NCI-H345 (cell line): ENCODE measurements at places on chromosomes 12 and 14.

GRCh38 chr12:130185455-130186391, 23.5 kb downstream of the FZD10 start:
- no peak for DNase-seq

DNA sequence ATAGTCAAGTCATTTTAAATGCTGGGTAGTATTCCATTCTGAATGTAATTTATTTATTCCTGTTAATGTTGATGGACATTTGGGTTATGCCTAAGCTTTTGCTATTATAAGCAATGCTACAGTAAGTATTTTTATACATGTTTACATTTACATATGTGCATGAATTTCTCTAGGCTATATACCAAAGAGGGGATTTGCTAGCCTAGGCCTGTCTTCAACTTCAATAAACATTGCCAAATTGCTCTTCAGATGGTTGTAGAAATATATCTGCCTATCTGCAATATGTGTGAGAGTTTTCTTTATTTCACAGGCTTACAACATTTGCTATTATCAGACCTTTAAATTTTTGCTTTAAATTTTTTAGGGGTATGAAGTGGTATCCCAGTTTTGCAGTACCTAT, 87.0 kb downstream of the MIPOL1 start:
- no peak for DNase-seq

DNA sequence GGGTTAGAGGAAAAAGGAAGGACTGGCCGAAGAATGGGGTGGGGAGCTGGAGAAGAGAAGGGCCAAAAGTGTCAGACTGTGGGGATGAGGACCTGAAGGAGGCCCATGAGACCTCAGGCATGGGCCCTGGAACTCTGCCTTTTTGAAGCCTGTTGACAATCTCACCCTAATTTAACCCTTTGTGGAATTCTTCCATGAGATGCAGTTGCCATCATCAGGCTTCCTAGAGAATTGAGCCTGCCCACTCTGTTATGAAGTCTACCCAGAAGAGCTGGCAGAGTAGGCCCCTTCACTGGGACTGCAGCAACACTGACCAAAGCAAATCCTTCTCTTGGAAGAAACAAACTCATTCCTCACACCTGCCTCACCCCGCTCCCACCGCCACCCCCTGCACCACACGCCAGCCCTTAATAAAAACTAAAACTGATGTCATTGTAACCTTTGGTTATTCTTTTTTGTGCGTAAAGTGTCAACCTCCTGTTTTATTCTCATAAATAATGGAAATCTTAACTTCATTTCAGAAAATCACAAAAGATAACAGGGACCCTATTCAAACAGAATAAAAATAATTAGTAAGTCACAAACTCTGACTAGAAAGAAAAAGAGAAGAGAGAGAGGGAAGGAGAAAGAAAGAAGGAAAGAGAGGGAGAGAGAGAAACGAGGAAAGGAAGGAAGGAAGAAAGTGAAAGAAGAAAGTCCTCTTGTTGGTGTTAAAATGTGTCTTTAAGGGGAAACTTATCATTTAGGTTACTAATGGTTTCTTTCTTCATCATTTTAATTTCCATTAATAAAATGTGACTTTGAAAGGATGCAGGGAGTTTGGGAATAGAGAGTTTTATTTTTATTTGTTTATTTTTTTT, 61.3 kb downstream of the CRADD start:
- no peak for DNase-seq

DNA sequence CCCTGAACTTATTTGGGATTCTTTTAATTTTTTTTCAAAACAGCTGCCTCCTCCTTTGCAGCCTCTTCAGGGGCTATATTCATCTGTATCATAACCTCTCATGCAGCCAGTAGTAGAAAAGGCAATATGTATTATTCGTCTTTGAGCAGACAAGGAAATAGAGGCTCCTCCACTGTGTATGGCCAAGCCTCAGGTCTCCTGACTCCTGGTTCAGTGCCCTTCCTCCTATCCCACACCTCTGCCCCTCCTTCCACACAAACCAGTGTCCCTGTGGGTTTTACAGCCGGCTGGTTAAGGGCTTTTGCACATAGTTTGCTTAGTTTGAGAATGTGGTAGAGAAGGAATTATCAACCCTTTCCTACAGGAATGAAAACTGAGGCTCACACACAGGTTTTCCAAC, 8.8 kb upstream of the ACVRL1 start:
- no peak for DNase-seq

DNA sequence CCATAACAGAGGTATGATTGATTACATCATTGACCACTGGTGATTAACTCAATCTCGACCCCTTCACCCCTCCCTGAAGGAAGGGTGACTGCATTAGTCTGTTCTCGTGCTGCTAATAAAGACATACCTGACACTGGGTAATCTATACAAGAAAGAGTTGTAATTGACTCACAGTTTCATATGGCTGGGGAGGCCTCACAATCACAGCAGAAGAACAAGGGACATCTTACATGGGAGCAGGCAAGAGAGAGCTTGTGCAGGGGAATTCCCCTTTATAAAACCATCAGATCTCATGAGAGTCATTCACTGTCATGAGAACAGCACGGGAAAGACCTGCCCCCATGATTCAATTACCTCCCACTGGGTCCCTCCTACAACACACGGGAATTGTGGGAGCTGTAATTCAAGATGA, 55.9 kb upstream of the TMCC3 start:
- no peak for DNase-seq

DNA sequence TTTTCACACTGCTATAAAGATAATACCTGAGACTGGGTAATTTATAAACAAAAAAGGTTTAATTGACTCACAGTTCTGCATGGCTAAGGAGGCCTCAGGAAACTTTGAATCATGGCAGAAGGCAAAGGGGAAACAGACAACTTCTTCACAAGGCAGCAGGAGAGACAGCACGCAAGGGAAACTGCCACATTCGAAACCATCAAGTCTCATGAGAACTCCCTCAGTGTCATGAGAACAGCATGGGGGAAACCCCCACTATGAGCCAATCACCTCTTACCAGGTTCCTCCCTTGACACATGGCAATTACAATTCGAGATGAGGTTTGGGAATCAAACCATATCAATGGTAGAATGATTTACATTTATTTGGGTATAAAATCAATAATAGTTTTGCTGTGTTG, 558.5 kb downstream of the TMTC2 start:
- DNase-seq = no peak

GRCh38 chr12:71877335-71878121, 38.0 kb downstream of the TBC1D15 start:
- DNase-seq = no peak

DNA sequence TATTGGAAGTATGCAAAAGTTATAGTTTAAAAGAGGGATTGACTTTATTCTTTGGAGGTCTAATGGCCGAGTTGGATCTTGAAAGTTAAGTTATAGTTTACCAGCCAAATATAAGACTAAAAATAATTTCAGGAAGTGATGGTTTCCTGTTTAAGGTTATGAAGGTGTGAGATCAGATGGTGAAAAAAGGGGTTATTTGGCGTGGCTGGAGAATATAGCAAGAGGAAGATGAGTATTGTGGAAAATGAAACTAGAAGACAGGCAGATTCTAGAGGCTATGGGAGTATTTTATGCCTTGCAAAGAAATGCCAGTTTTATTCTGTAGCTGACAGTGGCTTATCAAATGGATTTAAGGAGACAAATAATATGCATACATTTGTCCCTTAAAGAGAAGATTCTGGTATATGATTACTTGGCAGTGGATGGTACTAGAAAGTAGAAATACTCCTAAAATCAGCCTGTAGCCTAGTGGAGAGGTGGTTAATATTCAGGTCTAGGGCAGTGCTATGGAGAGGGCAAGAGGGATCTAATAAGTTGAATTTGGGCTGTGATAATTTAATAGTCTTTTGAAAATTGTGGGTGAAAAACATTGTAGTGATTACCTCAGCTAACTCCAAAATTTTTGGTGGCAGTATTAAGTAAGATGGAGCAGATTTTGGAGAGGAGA, 1091.8 kb upstream of the ATXN7L3B start:
- no peak for DNase-seq

- no peak for DNase-seq
Observed at GRCh38 chr12:54448344-54448743, 25.1 kb downstream of the GTSF1 start.

DNA sequence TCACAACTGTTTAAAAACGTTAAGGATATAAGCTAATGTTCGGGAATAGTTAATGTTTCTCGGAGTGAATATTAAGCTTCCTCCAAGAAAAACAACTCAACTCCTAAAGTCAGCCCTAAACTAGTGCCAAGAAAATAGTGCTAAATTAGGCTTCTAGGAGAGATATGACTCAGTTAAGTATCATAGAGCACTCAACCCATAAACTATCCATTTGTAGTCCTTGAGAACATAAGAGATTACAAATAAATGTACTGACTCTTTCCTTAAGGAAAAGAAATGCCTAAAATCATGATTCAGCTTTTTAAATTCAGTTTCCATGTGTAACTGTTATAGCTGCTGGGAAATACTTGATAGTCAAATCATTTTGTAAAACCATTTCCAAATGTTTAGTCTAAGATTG, 117.1 kb downstream of the HMGA2 start:
- no peak for DNase-seq

- no peak for DNase-seq
Observed at GRCh38 chr12:19209661-19210060, 80.1 kb downstream of the PLEKHA5 start.

- DNase-seq = peak; percentile 3
Observed at GRCh38 chr12:66984962-66985361, 284.2 kb upstream of the CAND1 start.

- no peak for DNase-seq
Observed at GRCh38 chr12:115468087-115468510, 784.1 kb upstream of the TBX3 start.

DNA sequence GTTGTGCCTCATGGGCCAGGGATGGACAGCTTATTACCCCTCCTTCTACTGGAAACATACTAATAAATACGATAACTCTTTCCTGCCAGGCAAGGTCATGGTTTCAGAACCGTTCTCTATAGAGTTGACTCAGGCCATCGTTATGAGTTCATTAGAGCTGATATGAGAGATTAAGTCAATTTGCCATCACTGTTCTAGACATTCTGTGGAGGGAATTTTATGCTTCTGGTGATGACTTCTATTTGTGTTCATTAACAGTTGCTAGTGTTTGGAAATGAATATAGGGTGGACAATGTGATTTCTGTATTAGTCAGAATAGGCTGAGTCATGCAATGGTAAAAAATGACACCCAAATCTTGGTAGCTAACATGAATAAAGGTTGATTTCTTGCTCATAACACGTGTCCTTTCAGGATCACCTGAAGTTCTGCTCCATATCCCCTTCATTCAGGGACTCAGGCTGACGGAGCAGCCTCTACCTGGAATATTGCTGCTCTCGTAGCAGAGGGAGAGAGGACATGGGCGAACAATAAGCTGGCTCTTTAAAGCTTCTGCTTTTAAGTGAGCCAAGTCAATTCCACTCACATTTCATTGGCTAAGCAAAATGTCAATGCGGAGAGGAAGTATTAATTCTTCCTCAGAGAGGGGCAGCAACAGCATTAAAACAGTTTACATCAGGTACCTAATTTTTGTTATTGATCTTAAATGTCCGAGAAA, 18.5 kb upstream of the TBPL2 start:
- no peak for DNase-seq

DNA sequence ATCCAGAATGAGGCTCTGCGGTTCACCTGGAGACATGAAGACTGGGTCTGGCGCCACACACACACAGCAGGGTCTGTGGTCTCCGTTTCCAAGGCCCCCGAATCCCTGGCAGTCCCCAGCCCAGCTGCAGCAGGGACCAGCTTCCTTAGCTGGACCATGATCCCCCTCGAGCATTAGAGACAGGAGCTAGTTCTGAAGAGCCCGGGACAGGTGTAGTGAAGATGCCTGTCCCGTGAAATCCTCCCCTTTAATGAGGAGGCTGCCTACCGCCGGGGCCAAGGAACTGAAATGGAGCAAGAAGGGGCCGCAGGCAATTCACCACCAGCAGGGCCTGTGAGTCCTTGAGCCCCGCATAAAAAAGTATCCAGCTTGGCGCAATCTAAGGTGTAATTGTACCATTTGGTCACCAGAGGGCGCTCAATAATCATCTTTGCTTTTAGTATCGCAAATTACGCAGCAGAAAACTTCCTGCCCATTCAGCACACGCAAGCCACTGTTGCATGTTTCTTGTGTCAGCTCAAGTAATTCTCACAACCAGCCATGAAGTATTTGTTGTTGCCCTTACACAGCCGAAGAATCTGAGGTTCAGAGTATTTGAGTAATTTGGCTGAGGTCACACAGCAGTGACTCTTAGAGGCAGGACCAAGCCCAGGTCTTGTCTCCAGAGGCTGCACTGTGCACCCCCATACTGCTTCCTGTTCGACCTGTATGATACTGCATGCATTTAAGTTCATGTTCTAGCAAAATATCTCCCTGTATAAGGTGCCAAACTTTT, 54.3 kb upstream of the PPP2R5C start:
- peak; percentile 66 for DNase-seq

DNA sequence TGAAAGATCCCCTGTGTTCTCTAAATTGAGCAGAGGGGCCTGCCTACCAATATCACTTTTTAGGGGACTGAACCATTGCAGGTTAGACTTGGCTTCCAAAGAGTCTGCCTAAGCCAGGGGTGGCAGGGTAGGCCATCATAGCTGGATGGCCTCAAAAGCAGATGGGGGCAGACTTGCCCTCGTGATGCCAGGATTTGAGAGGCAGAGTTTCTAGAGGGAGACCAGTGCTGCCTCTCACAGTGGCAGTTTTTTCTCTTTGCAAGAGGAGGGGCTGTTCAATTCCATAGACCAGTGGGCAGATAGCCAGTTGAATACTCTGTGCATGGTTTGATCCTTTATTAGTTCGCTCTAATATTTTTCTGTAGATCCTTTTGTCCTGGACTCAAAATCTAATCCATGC, 23.8 kb upstream of the SMCO2 start:
- DNase-seq = no peak

DNA sequence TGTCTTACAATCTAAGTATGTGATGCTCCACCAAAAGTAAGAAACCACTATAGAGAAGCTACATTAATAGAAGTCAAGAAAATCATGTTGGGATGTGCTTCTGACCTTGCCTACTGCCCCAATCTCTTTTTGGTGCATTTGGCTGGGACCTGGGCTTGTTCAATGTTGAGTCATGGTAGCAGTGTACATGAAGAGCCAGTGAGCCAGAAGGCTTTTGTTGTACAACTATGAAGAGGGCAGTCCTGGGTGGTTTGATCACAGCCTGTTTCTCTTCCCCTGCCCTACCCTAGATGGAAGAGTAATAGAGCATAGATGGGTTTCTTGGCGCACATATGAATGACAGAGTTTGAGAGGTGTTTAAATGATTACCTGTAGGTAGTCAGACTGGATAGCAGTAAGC, 56.4 kb downstream of the UBR7 start:
- DNase-seq = no peak

- DNase-seq = no peak
Observed at GRCh38 chr14:73887694-73888459, 1.2 kb downstream of the ZNF410 start.

GRCh38 chr12:30939234-30939633, 12.7 kb downstream of the TSPAN11 start:
- DNase-seq = no peak

DNA sequence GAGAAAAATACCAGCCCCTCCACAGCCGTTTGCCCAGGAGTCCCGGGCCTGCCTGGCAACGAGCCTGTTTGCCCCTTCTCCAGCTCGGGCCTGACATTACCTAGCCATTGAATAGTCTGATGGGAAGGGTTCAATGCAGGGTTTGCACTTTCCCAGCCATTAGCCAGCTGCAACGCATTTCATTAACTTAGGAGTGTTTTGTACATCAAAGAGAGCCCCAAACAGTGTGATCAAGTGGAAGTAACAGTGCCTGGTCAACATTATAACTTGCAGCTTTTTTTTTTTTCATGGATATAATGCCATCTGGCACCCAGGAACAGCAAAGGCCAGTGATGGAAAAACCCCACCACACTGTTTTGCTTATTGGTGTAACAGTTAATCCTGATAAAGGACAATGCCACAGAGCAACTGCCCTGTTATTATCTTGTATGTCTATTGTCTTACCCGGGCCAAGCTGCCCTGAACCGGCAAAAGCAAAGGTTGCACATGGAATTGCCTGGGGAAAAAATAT, 38.0 kb downstream of the BTG1 start:
- DNase-seq = peak; percentile 55
